ENCODE measurements at places on chromosomes 6 and 20. TPM values are rescaled to one million over a fixed set of nuclear protein-coding genes. Genes with fewer than 3 reads are reported as not detected.

- no peaks in the 10 kb centered on the region for H3K36me3 ChIP-seq
- DNase-seq, result peak; percentile 83
- peaks cover 24% of the 10 kb centered on the region for H3K27me3 ChIP-seq
These were observed 199.4 kb upstream of the ZNF184 start for GRCh38 chr6:27672113-27672799.

DNA sequence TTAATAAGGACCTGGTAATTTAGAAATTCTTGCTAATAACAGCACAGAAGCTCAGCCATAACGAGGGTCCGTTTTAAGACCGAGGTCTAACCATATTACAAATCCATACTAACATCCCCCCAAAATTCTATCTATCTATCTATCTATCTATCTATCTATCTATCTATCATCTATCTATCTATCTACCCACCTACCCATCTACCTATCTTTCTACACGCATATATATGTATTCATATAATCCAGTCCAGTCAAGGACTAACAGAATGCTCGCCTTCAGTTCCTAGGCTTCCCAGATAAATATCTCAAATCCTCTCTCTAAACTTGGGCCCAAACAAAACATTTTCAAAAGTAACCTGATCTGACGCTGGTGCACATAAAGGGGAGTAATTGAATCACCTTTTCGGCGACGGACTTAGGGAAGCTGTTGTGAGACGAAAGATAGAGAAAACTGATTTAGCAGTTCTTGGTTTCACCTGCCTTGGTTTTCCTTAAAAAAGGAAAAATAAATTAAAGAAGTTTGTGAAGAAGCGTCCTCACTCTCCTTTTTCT is 14.5 kb downstream of the HMGN4 start:
- H3K27ac ChIP-seq, result no peak overlapping the region
- H3K4me1 ChIP-seq, result no peaks in the 10 kb centered on the region
- peak overlapping the region; percentile 59 for H3K4me3 ChIP-seq

DNA sequence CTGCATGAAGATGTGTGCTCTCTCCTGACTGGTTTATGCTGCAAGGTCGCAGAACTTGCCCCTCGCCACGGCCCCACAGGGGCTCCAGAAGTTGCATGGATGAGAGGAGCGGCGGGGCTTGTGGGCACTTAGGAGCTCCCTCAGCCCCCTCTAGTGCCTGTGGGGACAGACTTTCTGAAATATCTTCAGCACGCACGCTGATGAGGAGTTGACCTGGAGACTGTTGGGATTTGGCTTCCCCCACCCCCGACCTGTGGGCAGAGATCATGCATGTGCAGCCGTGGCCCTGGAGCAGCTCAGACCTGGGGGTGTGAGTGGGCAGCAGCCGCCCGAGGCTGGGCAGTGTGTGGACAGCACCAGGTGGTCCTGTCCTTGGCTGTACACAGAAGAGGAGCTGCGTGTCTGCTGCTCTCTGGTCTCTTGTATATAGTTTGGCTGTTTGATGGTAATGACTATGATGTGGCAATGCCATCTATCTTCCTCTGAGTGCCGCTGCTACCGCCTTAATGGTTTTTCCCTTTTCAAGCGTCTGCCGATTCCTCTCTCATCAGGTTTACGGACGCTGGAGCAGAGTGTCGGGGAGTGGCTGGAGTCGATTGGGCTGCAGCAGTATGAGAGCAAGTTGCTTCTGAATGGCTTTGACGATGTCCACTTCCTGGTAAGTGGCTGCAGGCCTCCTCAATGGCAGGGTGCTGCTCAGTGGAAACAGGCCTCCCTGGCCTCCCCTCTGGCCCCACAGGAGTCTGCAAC is 81.4 kb downstream of the TCP11 start:
- H3K27ac ChIP-seq, result no peak overlapping the region
- H3K27me3 ChIP-seq, result no peaks in the 10 kb centered on the region
- no peaks in the 10 kb centered on the region for H3K4me1 ChIP-seq

DNA sequence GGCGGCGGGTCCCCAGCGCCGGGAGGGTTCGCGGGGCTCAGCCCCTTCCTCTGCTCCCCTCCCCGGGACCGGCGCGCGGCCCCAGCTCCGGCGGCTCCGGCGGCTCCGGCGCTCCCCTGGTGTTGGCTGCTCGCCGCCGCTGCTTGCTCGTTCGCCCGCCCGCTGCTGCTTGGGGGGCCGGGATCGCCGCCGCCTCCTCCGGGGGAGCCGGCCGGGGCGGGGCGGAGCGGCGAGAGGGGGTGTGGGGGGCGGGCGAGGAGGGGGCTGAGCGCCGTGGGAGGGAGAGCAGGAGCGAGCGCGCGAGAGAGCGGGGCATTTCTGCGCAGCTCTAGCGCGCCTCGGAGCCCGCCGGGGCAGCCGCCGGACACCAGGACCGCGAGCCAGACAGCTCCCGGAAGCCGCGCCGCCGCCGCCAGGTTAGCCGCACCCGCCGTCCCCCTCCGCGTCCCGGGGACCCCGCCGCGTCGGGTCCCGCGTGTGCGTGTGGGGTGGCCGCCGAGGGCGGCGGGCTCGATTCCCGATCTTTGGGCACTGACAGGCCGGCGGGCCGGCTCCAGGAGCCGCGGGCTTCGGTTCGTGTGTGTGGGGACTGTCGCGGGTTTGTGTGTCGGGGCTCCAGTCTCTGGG is 62.0 kb upstream of the EPB41L1 start:
- H3K36me3 ChIP-seq, result no peaks in the 10 kb centered on the region
- H3K27ac ChIP-seq, result peak overlapping the region; percentile 90
- H3K27me3 ChIP-seq, result peaks cover 4% of the 10 kb centered on the region
- H3K4me1 ChIP-seq, result peaks cover 20% of the 10 kb centered on the region
- peak; percentile 69 for DNase-seq
- peak overlapping the region; percentile 91 for H3K4me3 ChIP-seq

RBM24 gene
- total RNA-seq, result 2.3 TPM
